Right lung (tissue), 10 donors: ENCODE measurements at places on chromosomes 12 and 14. TPM values are rescaled to one million over a fixed set of nuclear protein-coding genes. Genes with fewer than 3 reads are reported as not detected.

DNA sequence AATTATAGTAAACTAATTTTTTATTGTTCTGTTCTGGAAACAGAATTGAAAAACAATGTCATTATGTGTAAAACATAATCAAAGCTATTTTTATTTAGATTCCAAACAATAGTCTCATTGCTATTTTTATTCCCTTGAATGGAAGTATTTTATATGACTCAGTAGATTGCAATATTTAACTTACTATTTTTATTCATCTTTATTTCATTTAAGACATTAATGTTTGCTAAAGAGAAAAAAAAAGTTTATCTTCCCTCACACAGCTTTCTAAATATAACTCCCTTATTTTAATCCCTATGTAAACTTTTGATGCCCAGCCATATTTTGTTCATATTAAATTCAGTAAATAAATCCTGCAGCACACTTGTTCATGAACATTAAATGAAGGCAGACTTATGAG, 622.4 kb downstream of the SLC6A15 start:
- no peak for DNase-seq

DNA sequence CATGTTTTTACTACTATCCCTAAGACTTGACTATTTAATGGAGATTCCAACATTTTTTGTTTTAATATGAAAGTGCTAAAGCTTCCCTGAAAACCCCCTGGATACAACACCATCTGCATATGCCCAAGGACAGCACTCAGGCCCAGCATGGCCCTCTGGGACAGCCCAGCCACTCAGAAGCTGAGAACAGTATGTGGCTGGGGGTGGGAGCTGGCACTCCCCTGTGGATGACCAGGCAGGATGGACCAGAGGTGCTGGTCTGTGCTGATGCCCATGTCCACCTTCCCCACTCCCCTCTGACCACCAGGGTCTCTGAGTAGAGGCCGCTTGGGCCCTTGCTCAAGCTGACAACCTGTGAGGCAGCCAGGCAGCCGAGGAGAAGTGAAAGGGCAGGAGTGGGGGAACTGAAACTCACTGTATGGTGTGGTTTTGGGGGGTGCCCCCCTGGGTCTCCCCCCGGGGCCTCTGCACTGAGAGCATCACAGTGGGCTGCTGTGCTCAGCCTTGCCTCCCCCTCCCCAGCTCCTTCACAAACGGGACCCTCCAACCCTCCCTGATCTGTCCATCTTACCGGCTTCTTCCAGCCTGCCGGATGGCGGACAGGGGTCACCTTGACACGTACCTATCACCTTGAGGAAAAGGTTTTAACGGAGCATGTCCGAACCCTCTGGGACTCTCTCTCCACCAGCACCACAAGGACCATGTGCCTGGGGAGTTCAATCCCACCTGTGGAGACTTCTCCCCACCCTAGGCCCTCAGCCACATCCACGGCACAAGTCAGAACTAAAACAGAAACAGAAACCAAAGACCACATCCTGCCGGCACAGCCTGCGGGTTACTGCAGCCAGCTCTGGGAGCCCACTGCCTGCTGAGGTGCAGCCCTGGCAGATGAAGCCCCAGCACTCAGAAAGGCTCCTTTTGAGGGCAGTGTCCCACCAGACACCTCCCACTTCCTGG, at the start of gene TMEM229B:
TMEM229B (minus strand) TSS at position 785 of the 957 bp plus-strand sequence. CDS start 14,798 bp downstream, outside the sequence.
- DNase-seq: no peak

DNA sequence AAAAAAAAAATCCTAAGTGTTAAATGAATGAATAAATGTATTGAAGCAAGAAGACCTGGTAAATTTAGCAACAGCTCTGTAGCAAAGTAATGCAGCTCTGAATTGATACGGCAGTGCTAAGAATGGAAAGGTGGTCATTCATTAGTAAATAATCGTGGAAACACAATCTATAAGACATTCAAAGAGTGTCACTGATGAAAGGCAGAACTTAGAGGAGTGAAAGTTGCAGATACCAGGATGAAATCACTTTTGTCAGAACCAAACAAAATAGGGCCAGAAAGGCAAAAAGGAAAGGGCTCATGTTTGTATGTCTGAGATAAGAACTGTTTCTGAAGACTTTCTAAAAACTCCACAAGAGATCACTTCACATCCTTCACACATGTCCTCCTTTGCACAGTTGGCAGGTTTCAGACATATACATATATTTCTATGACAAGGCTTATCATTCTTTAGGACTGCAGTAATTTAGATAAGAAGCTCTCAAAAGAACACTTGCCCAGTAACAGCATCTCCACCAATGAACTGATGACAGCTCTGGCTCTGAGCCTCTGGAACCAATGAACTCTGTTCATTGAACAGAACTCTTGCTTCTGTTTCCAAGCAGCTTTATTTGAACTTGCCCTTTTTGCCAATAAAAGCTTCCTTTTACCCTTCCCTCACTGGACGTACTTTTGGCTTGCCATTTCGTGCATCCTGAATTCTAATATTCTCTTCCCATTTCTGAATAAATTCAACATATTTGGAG, 4.2 kb upstream of the LRR1 start:
- no peak for DNase-seq

GRCh38 chr12:49929581-49929980, 21.0 kb upstream of the AQP2 start:
- no peak for DNase-seq

DNA sequence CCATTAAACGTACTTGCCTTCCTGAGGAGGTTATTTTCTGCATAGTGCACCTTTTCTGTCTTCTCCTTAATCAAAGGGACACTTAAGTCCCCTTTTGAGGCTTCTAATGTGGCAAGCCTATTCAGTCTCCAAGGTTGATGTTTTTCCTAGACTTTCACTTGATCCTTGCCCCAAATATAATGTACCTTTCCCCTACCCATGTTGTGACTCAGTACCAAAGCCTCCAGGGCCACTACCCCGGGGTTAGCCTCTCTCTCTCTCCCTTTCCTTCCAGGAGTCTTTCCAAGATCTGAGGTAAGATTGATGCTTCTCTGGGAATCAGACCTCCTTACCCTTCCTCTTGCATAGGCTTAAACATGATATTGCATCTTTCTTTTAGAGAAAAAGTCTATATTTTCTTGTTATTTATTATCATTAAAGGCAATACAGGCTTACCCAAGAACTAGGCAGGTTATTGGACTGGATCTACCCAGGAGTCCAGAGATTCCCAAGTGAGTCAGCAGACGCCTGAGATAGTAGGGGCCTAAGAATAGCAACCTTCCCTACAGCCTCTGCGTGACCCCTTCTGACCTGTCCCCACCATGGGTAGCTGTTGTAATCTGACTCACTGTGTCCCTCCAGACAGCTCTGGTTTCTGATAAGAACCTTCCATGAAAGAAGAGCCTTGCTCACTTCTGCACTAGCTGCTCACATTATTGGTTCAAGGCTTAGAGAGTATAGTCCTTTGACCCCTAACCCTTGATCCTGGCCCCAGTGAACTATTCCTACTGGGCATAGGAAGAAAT, 172.9 kb downstream of the ZFP36L1 start:
- no peak for DNase-seq

ARHGEF25 gene
- polyA plus RNA-seq: 43.4 TPM

IFNG-AS1 gene
- polyA plus RNA-seq: 0.13 TPM
